ENCODE measurements at places on chromosomes 13 and 19.

GRCh38 chr19:1438035-1438932 is at the start of gene RPS15:
TSS of gene RPS15 (plus strand) at chr19:1438396. CDS start at chr19:1438426, 30 bp downstream.
- DNase-seq: peak; percentile 99

GRCh38 chr13:91313103-91313502 is 34.4 kb upstream of the MIR17HG start:
- DNase-seq: peak; percentile 17

DNA sequence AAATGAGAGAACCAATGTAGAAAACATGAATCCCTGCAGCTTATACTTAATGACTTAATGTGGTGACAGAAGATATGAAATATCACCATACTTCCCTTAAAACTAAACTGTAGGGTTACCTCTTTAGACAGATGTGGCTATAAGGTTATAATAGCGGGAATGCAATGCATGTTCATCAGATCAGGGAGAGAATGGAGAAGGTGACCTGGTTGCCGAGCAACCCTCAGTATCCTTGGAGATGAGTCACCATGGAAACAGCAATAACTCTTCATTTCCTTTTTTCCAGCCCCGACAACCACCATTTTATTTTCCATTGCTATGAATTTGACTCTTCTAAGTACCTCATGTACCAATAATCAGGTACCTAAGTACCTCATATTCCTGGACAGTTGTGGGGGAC is 28.0 kb upstream of the ZNF835 start:
- DNase-seq: no peak

- peak; percentile 65 for DNase-seq
Measured at GRCh38 chr19:51020988-51021651, 1.6 kb upstream of the KLK10 start.

DNA sequence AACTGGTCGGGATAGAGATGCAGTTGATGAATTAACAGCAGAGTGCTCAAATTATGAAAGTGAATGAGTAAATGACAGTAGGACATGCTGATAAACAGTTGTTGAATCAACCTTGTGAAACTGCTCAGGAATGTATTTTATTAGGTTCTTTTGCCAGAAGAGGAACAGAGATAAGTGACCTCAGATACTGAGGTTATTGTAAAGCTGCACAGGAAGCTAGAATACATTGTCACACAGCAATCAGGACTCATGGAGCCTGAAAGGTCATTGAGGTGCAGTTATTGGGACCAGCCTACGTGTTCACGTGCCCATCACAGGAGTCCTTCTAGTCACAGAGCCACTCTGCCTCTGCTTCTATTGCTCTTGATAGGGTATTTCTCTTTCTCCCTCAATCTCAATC is 47.5 kb upstream of the MED4 start:
- DNase-seq: no peak

DNA sequence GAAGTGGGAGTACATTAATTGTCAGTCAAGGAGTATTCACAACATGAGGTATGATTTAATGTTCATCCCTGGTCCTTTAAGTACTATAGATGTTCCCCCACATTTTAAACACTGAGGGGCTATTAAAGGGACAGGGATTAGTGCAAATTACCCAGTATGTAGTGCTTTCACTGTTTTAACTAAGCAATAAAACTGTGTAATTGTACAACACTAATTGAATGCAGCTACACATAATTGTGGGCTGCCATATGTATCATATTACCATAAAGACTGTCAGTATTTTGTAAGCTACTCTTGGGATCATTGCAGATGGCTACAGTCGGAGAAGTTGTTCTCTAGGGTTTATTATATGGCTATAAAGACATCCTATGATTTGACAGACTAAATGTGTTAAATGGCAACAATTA is 316.6 kb downstream of the DCLK1 start:
- no peak for DNase-seq

GRCh38 chr19:42095814-42096230 is 19.9 kb downstream of the ZNF574 start:
- DNase-seq: no peak

GRCh38 chr19:28224441-28224840 is 988.5 kb downstream of the UQCRFS1 start:
- DNase-seq: no peak

- DNase-seq: no peak
Measured at GRCh38 chr19:36136964-36137686, 2.7 kb upstream of the CAPNS1 start.

DNA sequence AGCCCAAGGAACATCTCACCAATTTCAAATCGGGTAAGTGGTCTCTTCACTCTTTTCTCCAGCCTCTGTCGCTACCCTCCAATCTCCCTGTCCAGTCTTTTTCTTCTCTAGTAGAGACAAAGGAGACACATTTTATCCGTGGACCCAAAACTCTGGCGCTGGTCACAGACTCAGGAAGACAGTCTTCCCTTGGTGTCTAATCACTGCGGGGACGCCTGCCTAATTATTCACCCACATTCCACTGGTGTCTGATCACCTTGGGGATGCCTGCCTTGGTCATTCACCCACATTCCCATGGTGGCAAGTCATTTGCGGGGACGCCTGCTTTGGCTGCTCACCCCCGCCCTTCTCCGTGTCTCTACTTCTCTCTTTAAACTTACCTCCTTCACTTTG is 13.8 kb upstream of the OR10H1 start:
- no peak for DNase-seq

DNA sequence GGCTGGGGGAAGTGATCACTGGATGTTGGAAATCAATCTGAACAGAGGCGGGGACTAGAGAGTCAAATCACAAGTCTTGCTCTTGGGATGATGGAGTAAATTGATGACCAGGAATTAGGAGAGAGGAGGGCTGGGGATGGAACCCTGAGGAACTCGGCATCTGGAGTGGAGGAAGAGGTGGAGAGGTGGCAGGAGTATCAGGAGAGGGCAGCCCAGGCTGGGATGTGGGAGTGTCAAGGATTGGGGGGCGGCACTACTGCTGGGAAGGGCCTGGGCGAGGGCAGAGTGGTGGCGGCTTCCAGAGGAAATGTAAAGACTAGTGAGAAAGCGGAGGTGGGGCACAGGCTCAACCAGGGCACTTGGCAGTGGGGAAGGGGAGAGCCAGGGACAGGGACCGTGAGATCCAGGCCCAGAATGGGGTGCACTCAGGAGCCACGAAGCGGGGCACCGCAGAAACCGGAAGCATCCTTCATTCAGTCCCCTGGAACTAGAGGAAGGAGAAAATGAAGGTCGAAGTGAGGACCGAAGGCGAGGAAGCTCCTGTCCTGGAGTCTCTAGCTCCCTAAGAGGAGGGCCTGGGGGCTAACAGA is 81.2 kb upstream of the GPR183 start:
- no peak for DNase-seq

DNA sequence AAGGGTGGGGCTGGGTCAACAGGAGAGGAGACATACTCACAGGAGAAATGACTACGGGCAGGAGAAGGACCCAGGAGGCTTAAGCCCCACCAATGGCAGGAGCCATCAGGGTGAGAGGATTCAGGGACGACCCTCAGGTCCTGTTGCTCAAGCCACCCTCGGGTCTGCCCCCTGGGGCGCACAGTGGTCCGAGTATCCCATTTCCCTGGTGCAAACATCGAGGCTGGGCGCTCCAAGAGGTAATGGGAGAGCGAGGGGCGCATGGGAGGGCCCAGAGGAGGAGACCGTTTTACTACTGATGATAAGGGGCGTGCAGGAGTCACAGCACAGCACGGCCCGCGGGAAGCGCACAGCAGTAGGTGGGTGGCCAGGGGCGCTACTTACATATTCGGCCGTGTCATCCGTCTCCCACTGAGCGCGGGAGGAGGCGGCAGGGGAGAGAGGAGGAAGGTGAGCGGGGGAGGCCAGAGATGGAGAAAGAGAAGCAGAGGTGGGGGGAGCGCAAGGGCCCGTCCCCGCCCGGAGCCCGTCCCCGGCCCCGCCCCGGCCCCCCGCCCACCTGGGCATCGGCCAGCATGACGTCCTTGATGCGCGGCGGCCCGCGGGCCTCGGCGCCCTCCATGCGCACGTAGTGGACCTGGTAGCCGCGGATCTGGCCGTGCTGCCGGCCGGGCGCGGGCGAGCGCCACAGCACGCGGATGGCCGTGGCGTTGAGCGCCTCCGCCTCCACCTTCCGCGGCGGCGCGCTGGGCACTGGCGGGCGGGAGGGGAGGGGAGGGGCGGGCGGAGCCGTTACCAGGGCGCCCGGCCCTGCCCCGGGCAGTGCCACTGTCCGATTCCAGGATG is 111.5 kb downstream of the PTPRS start:
- DNase-seq: no peak

GRCh38 chr19:7366701-7367420 is 18.1 kb downstream of the ARHGEF18 start:
- peak; percentile 67 for DNase-seq
